Right lung (tissue), 10 donors: ENCODE measurements at places on chromosomes 16 and 17. TPM values are rescaled to one million over a fixed set of nuclear protein-coding genes. Genes with fewer than 3 reads are reported as not detected.

Gene TSPAN10
- polyA plus RNA-seq = 3.1 TPM

Gene C17orf107
- polyA plus RNA-seq = 1.8 TPM

Gene CCL1
- polyA plus RNA-seq = not detected

Gene TK2
- 33.9 TPM for polyA plus RNA-seq

Gene KLHL10
- polyA plus RNA-seq = not detected

Gene CLEC3A
- polyA plus RNA-seq = not detected

Gene MYLK3
- 0.59 TPM for polyA plus RNA-seq

Gene QPRT
- 70.9 TPM for polyA plus RNA-seq

Gene TCF25
- polyA plus RNA-seq = 141 TPM

Gene ALOX12
- 2.4 TPM for polyA plus RNA-seq

Gene CDH13
- polyA plus RNA-seq = 2.5 TPM

Gene TBC1D3L
- 28.8 TPM for polyA plus RNA-seq

Gene PPY
- polyA plus RNA-seq = 1.7 TPM

Gene KRTAP2-2
- not detected for polyA plus RNA-seq

Gene FBXO39
- 0.56 TPM for polyA plus RNA-seq

Gene ZG16
- polyA plus RNA-seq = 0.18 TPM

Gene IKZF3
- polyA plus RNA-seq = 1.8 TPM

Gene DPEP2
- 3.0 TPM for polyA plus RNA-seq

Gene CTRB1
- polyA plus RNA-seq = not detected
